ENCODE measurements at places on chromosomes 12 and 14.

DNA sequence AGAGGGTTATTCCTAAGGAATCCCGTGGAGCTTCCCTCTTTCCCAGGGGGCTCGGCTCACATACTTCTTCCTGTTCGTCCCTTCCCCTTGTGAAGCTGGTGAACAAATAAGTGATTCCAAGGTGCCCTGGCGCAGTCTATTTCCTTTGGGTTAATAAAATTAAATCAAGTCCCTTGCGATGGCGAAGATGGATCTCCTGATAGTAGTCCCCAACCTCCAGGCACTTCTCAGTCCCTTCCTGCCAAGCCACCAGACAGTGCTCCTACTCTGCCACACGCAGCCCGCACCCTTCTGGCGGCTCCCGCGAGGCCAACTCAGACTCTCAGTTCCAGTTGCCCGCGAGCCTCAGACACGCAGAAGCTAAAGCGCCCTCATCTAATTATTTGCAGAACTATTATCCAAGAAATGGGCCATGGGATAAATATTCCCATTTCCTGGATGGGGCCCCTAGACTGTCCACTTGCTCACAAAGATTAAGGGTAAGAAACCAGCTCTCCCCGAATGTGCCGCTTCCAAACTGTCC lies 2.4 kb upstream of the SIX6 start:
- DNase-seq: no peak

- DNase-seq: no peak
Measured at GRCh38 chr12:58413794-58414193, 472.4 kb downstream of the ATP23 start.

DNA sequence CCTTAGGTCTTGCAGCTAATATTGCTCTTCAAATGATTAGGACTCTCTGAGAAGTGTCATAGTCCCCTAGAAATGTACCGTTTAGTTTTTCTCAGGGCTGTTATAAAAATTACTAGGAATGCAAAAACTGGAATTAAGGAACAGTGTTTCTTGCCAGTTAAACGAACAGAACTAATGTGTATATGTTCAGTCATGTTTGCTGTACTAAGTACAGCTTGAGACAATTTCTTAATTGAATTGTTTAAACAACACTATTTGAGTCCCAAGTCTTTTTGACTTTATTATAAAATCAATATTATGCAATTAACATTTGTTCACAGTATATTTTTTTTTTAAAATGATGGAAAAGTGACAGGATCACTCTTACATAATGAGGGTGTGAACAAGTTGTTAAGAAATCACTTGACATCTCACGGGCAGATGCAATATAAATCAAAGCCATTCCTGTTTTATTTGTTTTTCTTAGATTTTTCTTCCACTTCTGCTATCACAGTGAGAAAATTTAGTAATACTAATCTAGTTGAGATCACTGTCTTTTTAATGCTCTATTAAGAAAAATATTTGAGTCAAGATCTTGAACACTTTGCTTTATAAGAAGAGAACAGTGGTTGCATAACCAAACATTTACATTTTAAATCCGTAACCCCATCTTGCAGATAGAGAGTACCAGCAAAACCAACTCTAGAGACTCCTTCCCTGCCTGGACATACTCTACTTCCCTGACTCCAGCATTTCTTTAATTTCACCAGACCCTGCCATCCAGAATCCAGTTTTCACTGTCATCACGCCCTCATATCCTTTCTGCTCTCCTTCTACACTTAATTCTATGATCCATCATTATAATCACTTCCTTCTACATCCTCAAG lies 140.7 kb upstream of the KITLG start:
- no peak for DNase-seq

- DNase-seq: no peak
Measured at GRCh38 chr12:132427174-132427768, 62.7 kb upstream of the FBRSL1 start.

DNA sequence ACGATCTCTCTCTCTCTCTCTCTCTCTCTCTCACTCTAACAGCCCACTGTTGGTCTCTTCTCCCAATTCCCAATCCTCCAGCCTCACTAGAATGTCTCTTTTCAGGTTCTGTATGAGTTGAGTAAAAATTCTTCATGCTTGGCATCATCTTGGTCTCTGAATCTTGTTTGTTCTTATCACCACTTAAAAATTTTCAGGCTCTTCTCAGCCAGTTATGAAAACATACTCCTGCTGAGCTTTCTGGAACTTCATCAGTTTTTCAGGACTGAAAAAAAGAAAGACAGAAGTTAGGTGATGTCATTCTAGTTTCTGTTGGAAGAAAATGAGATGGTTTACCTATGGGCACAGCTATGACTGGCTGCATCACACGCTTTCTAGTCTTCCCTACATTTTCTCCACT lies 11.5 kb upstream of the IL22 start:
- no peak for DNase-seq

GRCh38 chr12:57767305-57767698 lies 424 bp upstream of the CYP27B1 start:
- DNase-seq: no peak

DNA sequence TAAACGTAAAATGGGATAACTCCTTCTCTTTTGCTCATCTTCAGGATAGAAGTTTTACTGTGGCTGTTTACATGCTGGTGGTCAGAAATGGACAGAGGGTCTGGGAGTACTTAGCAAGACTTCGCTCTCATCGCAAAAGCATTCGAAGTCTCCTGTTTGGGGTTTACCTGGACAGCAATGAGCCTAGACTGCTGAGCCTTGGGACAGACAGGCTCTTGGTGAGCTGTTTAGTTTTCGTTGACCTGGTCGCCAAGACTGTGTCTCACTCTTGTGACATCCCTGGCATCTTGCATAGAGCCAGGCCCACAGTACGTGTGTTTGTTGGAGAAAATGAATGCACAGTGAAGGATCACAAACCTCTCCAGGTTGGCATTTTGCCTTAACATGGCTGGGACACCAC lies 42.1 kb downstream of the CFAP251 start:
- DNase-seq: no peak

- DNase-seq: no peak
Measured at GRCh38 chr12:115670869-115671268, 606.6 kb downstream of the MED13L start.

All from activated CD8-positive, alpha-beta memory T cell treated with anti-CD3 and anti-CD28 coated beads, Interleukin-2, amount 50 U/mL, for 48 hours (primary cell).